ENCODE measurements at places on chromosomes 1 and 21.

DNA sequence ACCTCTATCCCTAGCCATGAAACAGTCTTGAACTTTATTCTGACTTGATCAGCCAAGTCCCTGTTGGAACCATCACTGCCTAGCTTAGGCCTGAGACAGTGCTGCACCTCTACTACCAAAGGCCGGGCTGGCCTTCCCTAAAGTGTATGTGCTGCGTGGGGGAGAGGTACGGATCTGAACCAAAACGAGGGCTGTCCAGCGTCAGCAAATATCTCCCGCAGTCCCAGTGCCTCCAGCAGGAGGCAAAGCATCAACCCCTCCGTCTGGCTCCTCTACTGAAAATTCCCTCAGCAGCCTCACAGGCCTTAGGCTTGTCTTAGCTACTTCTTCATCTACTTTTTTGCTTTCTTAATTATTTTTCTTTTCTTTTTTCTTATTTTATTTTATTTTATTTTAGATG lies 33.3 kb upstream of the KIF26B start:
- no peak for DNase-seq

- no peak for DNase-seq
These were observed 7.2 kb upstream of the OPTC start for GRCh38 chr1:203486618-203487370.

- no peak for DNase-seq
These were observed 86.7 kb upstream of the LYPLAL1 start for GRCh38 chr1:219086956-219087469.

DNA sequence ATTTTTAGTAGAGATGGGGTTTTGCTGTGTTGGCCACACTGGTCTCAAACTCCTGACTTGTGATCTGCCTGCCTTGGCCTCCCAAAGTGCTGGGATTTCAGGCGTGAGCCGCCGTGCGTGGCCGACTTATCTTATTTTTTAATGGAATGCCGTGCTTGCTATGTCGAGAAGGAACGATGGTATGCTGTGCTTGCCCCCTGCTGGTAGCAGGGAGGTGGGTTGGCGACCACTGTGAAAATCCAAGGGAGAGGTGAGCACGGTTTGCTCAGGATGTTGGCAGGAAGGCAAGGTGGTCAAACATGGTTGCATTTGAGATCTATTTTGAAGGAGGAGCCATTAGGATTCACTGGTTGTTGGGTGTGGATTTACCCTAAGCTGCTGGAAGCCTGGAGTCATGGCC lies 45.8 kb upstream of the RCC2 start:
- no peak for DNase-seq

DNA sequence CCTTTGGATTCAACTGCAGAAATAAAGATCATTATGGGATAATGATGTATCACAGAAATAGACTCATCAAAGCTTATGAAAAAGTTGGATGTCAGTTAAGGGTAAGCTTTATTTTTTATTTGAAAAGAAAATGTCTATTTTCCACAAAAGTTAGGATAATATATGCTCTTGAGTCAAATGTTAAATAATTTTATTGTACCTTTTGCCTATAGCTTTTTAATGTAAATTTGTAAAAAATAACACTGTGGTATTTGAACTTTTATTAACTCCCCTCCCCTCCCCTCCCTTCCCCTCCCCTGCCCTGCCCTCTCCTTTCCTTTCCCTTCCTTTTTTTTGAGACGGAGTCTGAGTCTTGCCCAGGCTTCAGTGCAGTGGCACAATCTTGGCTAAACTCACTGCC lies 24.9 kb downstream of the MORC3 start:
- no peak for DNase-seq

GRCh38 chr1:201108614-201109013 lies 3.6 kb downstream of the CACNA1S start:
- no peak for DNase-seq

- DNase-seq: no peak
These were observed 305.4 kb downstream of the HHIPL2 start for GRCh38 chr1:222242492-222242891.

All from fibroblast of upper back skin (primary cell).